ENCODE measurements at places on chromosomes 4 and X. TPM values are rescaled to one million over a fixed set of nuclear protein-coding genes. Genes with fewer than 3 reads are reported as not detected.

DNA sequence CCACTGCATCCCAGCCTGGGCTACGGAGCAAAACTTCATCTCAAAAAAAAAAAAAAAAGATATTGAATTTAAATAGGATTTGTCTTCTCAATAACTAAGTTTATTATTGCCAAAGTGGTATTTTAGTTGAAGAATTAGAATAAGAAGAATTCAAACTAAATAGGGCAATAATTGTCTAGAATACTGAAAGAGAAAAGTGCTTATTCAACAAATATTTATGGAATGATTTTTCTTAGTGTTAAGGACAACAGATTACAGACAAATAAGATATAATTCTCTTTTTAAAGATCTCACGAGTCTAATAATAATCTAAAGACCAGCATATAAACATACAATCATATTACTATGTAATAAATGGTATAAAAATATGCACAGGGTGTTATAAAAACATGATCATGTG is 33.6 kb upstream of the ZFP42 start:
- no peak for DNase-seq

DNA sequence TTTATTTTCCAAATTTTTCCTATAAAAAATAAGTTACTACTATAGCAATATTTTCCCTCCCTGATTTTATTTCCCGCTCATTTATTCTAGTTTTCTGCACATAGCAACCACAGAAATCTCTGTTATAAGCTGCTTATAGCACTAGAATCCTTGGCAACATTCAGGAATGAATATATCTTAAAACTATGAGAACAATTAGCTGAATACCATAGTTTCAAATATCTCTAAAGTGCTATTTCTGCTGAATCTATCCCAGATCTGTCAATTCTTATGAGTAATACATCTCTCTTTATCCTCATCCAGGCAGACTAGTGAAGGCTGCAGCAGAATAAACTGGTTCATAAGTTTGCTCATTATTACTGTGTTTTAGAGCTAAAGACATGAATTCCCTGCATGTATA is 622.9 kb upstream of the DIPK2B start:
- DNase-seq: no peak

DNA sequence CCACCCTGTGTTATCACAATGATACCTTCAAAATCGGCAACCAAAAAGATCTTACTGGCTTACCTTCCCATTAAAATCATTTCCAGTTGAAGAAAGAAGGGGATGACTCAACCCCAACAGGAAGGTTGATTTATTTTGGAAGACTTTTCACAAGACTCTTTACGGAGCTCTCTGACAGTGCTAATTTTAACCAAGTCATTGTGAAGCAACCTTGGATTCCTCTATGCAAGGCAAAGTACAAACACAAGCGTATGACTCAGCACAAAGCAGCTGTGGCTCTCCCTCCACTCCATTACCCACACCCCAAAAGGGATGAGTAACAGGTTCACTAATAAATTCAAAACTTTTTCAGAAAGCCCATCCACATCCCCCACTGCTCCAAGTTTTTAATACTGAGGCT is 213.8 kb upstream of the FGF13 start:
- no peak for DNase-seq

RCHY1 gene
- polyA plus RNA-seq: 39.6 TPM

DNA sequence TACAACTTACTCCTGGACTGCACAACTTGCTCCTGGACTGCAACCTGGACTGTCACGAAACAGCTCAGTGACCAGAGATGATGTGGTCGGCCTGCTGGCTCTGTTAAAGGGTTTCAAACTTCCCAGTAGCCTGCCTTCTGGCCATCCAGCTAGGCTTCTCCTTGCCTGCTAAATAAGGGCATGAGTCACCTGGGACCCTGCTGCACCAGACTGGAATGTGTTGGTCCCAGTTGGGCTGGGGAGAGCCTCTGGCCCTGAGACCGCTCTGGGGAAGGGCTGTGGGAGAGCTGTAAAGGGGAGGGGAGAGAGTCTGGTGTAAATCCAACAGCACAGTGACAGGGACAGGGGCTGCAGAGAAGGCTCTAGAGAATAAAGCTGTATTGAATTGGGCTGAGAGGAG is 165.8 kb downstream of the VSIG4 start:
- DNase-seq: no peak

- no peak for DNase-seq
Measured at GRCh38 chr4:121789960-121790829, 10.9 kb upstream of the EXOSC9 start.

DNA sequence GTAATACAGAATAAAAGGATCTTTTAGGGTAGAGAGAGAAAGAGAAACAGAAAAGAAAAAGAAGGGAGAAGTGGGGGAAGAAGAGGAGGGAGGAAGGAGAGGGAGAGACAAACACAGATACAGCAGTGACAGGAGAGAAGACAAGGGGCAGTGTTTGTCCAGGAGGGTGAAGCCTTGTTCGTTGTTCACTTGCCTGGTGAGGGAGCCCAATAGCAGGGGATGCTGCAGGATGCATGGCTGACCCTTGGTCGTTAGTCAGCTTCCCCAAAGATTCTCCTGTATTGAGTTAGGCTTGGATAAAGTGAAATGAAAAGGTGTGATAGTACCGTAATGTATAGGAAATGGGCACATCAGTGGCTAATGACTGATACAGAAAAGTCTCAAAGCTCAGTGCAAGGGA is 403.7 kb downstream of the IL15 start:
- no peak for DNase-seq

TMPRSS11F gene
- not detected for polyA plus RNA-seq

DNA sequence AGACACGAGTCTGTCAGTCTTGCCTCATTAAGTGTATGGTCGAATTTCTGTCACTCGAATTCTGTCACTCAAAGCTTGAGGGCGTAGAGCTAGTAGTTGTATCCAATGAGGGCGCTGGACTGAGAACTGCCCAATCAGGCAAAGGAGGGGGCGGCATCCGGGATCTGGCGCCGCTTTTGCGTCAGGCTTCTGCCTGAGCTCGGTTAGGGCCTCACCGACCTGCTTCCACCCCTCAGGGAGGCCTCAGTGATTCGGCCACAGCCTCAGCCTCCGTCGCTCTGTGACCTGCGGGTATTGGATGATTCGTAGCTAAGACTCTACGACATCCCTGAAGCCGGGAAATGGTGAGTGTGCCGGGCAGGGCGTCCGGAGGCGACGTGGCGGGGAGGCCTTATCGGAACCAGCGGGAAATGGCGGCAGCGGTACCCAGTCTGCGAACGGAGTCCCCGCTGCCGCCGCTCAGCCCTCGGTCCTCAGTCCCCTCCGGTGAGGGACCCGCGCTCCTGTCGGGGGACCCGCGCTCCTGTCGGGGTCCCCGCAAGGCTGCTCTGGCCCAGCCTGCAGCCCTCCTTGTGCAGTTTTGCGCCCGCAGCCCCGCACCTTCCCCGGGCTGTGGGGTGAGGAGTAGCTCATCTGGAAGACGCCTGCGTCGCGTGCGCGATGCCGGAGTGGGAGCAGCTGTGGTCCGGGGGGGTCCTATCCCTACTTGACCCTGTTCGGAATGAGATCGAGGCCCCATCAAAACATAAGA is 88.3 kb downstream of the ZNF718 start:
- peak; percentile 67 for DNase-seq

DNA sequence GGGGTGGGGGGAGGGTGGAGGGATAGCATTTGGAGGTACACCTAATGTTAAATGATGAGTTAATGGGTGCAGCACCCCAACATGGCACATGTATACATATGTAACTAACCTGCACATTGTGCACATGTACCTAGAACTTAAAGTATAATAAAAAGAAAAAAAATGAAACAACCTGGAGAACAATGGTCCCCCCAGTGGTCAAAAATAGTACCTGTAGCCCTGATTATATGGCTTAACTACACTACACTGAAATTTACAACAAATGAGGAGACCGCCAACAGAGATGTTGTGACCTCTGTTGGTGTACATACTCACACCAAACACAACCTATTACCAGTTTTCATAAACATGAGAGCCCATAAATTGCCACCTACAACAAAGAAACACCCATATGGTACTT is 7.3 kb upstream of the MAGEE1 start:
- DNase-seq: no peak

GRCh38 chr4:83128240-83128929 is 13.9 kb upstream of the PLAC8 start:
- no peak for DNase-seq

DNA sequence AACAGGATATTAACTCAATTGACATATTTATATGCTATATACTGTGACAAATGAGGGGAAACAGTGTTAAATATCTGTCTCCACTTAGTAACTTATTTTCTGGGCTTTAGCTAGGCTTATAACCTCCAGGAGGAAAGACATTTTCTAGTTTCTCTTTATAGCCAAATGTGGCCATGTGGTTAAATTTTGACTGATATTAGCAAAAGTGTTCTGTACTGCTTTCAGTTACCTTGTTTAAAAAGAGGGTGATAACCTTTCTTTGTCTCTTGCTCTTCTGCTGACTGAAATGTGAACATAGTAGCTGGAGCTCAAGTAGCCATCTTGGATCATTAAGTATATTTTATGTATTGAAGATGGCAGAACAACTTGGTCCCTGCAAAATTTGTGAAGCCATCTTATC is 253.7 kb downstream of the PDHA2 start:
- no peak for DNase-seq

DNA sequence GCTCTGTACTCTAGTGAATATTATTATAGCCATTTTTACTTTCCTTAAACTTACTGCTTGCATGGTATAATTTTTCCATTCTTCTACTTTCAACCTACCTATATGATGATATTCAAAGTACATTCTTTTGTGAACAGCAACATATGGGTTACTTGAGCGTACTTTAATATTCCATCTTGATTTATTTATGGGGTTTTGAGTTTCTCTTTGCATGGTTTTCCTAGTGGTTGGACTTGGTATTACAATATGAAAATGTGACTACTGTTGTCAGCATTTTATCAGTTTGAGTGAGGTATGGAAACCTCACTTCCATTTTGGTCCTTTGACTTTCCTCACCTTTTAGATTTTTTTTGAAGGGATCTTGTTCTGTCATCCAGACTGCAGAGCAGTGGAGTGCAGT is 35.9 kb downstream of the ADGRG4 start:
- DNase-seq: no peak

DNA sequence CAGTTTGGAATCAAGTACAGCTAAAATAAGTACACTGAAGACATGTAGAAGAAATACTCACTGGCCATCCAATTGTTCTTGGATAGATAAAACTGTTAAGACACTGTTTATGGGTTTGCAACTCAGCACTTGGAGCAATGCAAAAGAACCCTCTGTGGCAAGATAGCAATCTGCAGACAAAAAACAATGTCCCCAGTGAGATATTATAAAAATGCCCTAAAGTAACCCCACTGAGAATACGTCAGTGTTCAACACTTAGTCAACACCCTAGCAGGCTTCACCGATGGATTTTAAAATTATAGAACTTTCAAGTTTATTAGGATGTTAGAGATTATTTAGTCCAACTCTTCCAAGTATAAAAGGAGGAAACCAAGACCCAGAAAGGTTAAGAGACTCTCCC is 47.5 kb upstream of the NDP start:
- no peak for DNase-seq

- DNase-seq: peak; percentile 72
Measured at GRCh38 chr4:55157559-55158277, 32.3 kb upstream of the KDR start.

DNA sequence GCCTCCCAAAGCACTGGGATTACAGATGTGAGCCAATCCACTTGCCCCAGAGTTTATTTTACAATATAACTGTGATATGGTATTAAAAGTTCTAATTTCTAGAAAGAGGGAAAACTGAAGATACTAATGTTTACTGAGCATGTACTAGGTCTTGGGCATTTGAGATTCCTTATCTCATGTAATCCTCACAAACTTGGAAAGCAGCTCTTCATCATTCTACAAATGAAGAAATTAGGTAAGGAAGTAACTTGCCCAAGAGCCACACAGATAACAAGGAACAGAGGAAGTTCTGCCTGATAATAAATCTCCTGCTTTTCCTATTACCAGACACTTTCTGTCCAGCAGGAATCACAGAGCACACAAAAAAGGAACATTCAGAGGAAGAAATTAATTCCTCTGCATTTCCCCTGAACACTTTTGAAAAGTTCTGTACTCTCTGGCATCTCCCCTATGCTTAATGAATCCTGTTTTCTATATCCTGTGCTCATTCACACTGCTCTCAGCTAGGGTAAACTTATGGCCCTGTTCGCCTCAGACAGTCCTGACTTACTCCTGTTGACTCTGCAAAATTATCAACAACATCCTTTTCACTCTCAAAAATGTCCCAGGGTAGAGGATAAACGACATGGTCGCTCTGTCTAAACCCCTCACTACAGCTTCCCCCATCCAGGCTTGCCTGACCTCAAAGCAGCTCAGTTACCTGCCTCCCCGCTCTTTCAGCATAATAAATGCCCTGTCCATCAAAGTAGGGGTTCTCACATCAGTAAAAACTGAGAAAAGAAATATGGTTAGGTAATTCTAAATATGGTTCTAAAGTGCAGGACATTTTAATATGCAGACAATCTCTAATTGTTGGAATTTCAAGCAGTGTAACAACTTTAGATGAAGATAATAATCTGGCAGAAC is 13.6 kb downstream of the SH3RF1 start:
- no peak for DNase-seq

MID2 gene
- 21.2 TPM for polyA plus RNA-seq
